ENCODE measurements at places on chromosomes 3 and 15. TPM values are rescaled to one million over a fixed set of nuclear protein-coding genes. Genes with fewer than 3 reads are reported as not detected.

GRCh38 chr3:46383951-46384330, 13.2 kb downstream of the CCR5 start:
- no peak for DNase-seq

GRCh38 chr3:49121132-49121736, 611 bp upstream of the USP19 start:
- DNase-seq: no peak

KIF15 gene
- 10.8 TPM for total RNA-seq

DNA sequence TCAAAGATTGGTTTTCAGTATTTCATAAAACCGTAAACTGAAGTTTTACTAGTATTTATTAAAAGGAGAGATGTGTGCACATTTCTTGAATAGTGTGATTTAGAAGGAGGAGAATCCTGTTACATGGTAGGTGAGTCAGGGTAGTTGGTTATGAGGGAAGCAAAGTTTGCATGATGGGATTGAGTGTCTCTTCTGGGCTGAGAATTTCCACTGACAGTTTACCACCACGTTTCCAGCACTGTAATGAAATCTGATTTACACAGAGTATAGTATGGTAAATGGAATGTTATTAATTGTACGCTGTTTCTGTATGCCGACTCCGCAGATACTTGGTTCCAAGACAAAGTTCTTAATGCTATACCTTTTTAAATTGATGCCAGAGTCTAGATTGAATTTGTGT, 1.6 kb downstream of the NECTIN3 start:
- peak; percentile 74 for DNase-seq

A4GNT gene
- not detected for total RNA-seq
